ENCODE measurements at places on chromosomes 2 and 18. TPM values are rescaled to one million over a fixed set of nuclear protein-coding genes. Genes with fewer than 3 reads are reported as not detected.

Gene LYPD6B
- total RNA-seq = not detected

Gene AKAIN1
- total RNA-seq = not detected

Gene HAUS1
- 60.6 TPM for total RNA-seq

Gene SOS1
- 32.5 TPM for total RNA-seq
